ENCODE measurements at places on chromosomes 1 and 21. TPM values are rescaled to one million over a fixed set of nuclear protein-coding genes. Genes with fewer than 3 reads are reported as not detected.

Gene SYF2
- 20.7 TPM for total RNA-seq

Gene CA6
- not detected for total RNA-seq

Gene OLIG1
- total RNA-seq: not detected

DNA sequence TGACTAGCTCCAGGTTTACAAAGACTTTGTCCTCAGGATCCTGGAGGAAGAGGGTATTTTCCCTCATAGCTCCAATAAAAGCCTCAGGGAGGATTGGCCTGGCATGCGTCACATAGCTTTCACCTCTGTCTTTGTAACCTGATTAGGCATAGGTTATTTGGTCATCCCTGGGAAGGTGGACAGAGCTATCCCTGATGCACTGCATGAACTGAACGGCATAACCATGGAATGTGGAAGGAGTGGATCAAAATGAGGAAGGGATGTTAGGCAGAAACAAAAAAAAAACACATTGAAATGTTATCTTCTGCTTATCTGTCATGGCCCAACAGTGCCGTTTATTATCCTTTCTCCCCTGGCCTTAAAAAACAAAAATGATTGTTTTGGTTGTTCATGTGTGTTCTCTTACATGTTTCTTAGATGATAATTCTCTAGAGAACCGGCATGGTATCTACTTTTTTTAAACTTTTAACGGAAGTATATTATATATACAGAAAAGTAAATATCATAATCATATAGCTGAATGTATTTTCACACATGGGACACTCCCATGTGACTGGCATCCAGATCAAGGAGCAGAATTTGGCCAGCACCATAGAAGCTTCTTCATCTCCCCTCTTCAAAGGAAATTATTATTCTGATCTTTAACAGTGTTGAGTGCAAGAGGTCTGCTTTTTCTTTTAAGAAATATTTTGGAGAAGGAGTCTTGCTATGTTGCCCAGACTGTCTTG is 85.3 kb downstream of the RPS6KC1 start:
- no peak for ATAC-seq

Measured in esophagus mucosa (tissue), 1 donor.